ENCODE measurements at places on chromosomes 6 and 20.

- DNase-seq, result no peak
These were observed 25.3 kb upstream of the PYGB start for GRCh38 chr20:25222461-25223178.

GRCh38 chr6:146594495-146594894 is 4.3 kb upstream of the ADGB start:
- DNase-seq, result no peak

DNA sequence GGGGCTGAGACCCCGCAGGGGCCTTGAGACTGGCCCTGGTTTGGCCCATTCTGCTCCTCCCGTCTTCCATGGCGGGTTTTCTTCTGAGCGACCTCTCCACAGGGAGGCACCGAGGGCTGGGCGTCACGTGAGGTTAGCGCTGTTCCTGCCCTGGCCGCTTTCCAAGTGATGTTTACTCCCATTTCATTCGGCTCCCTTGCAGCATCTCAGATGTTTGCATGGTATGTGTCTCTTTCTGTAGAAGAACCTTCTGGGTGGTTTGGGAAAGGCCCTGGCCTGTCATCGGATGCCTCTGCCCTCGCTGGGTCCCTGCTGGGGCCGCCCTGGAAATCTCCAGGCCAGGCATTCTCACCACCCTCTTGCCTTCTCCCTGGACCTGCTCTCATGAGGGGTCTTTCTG is 17.3 kb downstream of the RAMACL start:
- no peak for DNase-seq

GRCh38 chr6:150176659-150177058 is 33.8 kb downstream of the PPP1R14C start:
- no peak for DNase-seq

DNA sequence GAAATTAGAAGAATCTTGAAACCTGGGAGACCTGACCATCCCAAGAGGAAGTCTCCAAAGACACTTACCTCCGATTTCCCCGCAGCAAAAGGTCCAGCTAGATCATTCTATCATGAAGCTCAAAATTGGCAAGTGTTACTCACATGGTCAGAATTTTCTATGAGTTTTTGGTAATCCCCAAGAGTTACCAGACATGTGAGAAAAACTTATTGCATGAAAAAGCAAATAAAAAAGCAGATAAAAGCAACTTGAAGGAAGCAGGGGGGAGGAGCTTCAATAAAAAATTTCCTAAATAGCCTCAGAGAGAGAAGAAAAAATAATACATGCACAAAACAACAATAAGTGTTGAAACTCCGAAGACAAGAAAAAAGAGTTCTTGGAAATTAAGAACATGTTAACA is 27.3 kb downstream of the VNN1 start:
- DNase-seq, result no peak

DNA sequence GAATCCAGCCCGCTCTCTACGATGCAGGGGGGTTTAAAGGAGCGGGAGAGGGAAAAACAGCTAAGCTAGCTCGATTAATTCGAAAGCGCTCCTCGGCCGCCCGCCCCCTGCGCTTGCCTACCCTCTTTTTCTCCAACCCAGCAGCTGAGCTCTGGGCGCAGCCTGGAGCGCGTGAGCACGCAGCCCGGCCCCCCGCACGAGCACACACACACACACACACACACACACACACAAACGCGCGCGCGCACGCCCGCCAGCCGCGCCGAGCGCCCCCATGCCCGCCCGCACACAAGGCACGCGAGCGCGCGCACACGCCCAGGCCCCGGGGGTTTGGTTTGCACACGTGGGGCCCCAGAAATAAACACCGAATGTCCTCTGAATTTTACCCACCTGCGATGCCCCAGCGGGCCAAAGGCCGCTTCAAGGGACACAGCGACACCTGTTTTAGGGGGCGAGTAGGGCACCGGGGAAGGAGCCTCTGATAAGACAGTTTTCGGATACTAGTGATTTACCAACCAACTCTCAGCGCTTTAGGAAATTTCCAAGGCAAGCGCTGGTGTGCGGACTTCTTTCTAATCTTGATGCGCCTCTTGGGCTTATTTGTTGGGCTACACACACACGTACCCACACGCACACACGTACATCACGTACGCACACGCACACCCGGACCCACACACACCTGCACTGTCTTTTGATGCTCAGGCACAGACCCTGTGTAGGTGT is 802 bp upstream of the NRN1 start:
- peak; percentile 39 for DNase-seq

DNA sequence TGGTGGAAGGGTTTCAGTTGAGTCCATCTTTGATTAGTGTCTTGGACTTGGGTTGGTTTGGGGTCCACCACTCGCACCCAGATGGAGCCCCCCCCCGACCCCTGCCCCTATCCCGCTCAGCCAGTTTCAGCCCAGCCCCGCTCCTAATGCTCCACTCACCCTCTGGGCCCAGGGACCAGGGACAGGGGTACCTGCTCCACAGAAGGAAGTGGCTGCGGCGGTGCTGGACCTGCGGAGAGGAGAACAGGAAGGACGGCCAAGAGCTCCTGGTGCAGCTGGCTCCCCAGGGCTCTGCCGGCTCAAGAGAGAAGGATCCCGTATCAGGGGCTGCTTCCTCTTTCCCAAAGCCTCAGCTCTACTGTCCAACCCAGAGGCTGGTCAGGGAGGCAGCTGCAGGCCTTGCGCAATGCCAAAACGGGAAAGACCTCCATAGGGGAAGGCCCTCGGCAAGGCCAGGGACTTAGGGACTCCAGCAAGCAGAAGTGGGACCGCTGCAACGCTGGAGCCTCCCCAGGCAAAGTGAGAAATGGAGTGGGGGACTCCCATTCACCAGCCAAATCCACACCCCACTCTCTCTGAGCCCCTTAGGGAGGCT is at the start of gene SIGLEC1:
Gene SIGLEC1, minus strand, starts transcription at position 322 of the 595 bp plus-strand sequence. CDS start 5,472 bp downstream, outside the sequence.
- no peak for DNase-seq

- DNase-seq, result no peak
These were observed 1.1 kb downstream of the VGLL2 start for GRCh38 chr6:117266257-117267053.

DNA sequence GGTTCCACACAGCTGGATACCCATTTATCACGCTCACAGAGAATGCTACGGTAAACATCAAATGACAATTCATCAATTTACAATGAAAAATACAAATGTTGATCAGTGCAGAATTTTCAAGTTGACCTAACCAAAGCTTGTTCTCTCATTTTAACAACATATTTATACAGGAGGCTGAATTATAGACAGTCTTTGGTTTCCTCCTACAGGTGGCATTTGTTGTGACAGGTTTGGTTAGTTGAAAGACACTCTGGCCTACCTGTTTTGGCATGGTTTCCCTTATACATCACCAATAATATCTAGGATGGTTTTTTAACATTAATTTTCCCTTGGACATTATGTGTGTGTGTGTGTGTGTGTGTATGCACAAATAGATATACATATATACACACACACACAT is 642.5 kb upstream of the MMS22L start:
- DNase-seq, result no peak

- DNase-seq, result no peak
These were observed 50.3 kb downstream of the OLIG3 start for GRCh38 chr6:137443901-137444300.

DNA sequence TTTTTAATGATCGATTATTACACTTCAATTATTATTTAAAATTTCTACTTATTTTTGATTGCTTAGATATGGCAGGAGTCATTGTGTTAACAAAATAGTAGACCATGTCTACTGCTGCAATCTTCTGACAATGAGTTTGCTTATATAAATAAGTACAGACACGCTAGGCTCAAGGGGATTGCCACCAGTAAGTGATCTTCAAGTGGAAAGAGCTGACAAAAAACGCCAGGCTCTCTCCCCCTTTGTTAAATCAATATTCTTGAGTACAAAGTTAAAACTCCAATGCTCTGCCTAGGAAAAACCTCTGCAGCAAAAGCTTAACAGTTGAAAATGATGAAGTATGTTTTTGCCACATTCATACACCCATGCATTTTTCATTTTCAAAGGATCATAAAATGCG is 738.1 kb downstream of the HDGFL1 start:
- peak; percentile 22 for DNase-seq

DNA sequence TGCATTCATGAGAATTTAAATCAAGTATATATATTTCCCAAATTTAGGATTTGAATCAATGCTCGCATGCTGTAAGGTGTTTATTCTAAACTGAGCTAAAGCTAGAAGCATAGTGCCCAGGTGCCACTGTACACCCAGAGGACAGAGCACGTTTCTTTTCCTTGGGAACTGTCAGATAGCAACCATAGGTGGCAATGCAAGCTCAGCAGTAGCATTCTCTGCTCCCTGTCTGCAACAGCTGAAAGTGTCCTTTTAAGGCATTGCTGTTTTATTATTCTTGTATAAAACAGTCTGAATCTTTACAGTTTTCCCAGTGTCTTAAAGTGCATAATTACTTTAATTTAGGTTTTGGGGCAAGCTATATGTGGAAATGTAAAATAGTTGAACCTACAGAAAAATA is 443.4 kb upstream of the MMS22L start:
- DNase-seq, result no peak

DNA sequence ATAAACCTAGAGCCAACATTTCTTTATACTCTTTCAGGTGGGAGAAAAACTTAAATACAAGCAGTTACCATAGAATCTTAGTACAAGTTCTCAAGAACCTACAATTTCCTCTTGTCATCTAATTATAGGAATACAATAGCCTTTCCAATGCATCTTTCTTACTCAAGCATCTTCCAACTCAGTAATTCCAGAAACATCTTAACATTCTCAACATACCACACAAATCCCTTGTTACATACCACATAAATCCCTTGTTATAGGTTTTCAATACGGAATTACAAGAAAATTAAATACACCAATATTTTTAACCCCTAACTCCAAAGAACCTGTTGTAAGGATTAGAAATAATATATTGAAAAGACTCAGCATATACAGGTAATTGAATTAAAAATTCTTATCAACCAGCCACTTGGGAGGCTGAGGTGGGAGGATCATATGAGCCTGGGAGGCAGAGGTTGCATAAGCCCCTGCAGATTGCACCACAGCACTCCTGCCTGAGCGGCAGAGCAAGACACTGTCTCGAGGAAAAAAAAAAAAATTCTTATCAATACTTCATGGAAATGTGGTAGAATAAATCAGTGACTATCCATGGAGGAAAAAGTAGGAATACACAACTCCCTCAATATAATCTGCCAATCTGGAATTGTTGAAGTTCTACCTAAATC is 127.5 kb upstream of the CCDC28A start:
- DNase-seq, result no peak

- DNase-seq, result no peak
These were observed 165.8 kb upstream of the SYNDIG1 start for GRCh38 chr20:24303393-24304170.

- no peak for DNase-seq
These were observed 28.6 kb upstream of the TGM2 start for GRCh38 chr20:38193586-38194105.
